ENCODE measurements at places on chromosomes 3 and 15.

GRCh38 chr3:161322781-161323568 is 48.3 kb downstream of the SPTSSB start:
- DNase-seq = no peak

DNA sequence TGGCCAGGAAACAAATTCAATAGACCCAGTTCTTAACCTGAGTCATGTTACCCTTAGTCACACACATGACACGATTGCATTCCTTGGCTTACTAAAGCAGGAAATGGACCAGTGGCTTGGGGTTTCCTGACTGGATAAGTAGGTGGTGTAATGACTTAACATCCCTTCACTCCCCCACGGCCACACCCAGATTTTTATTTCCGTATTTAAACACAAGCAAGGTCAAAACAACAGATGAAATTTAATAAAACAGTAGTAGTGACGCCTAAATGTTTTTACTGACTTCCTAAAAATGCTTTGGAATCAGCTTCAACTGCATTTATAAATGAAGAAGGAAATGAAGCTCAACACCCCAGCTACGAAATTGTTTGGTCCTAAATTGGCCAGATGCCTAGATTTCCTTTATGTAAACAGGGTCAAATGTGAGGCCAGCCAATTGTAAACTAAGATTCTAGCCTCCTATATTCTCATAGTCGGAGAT is 324.3 kb downstream of the CHST2 start:
- DNase-seq = peak; percentile 99

- DNase-seq = no peak
These were observed 34.1 kb upstream of the KLF13 start for GRCh38 chr15:31292391-31293015.

DNA sequence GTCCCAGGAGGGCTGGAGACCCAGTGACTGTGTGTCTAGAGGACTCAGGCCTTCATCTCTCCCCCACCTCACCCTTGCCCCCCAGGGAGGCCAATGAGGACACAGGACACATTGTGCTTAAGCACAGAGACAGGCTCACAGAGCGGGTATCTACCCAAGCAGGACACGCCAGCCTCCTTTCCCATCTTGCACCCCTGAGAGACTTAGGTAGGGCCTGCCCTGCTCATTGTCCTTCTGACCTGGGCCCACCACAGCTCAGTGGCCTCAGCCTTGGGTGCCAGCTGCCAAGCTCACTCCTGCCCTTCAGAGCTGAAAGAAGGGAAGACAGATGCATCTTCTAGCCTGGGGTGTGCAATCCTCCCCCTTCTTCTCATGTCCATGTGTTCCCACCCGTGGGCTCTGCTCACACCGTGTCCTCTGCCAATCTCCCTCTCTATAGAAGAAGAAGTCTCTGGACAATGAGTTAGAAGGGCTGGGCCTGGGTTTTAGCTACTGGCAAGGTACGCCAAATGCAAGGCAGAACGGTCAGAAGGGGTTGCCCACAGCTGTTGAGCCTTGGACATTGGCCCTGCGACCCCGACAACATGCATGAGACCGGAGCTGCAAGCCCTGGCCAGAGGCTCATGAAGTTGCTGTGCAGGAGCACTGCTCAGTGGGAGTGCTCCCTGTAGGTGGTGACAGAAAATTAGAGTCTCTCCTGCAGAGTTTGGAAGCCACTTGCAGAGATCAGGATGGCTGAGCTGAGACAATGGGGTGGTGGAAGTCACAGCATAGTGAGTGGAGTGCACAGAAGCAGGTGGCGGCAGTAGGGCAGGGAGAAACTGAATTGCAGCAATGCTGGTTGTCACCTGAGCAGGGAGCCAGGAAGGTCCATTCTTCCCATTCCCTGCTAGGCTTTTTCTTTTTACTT is 32.8 kb downstream of the ACSBG1 start:
- no peak for DNase-seq

GRCh38 chr3:22392286-22392685 is 641.3 kb upstream of the ZNF385D start:
- DNase-seq = no peak

DNA sequence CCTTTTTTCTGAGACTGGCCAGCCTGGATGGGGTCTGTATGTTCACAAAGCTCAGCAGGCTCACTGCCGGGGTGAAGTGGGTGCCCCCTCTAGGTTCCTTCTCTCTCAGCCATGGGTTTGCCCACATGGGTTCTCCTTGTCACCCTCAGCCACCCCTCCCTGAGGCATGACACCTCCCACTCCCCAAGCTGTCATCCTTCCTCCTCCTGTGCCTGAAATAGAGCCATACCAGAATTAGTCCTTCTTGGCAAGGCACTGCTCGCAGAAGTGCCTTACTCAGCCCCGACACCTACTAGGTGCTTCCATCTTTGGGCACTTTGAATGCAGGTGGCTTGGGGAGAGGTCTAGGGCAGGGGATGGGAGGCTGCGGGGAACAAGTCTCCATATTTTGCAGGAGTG is 62.9 kb upstream of the SEC13 start:
- no peak for DNase-seq

- no peak for DNase-seq
These were observed 1.3 kb upstream of the TNIK start for GRCh38 chr3:171461525-171461917.

DNA sequence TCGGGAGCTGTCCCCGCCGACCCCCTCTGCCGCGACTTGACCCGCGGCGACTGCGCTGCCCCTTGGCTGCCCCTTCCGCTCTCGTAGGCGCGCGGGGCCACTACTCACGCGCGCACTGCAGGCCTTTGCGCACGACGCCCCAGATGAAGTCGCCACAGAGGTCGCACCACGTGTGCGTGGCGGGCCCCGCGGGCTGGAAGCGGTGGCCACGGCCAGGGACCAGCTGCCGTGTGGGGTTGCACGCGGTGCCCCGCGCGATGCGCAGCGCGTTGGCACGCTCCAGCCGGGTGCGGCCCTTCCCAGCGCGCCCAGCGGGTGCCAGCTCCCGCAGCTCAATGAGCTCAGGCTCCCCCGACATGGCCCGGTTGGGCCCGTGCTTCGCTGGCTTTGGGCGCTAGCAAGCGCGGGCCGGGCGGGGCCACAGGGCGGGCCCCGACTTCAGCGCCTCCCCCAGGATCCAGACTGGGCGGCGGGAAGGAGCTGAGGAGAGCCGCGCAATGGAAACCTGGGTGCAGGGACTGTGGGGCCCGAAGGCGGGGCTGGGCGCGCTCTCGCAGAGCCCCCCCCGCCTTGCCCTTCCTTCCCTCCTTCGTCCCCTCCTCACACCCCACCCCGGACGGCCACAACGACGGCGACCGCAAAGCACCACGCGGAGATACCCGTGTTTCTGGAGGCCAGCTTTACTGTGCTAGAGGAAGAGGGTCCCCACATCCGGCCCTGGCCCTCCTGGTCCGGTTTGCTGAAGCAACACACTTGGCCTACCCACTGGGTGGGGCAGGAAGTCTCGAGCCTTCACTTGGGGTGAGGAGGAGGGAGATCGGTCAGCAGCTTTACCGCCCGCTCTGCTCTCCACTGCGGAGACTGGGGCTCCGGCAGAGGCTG is at the start of gene RASSF1:
Gene RASSF1, minus strand, starts transcription at position 389 of the 882 bp plus-strand sequence. Its CDS starts 31 bp downstream, at position 358.
- DNase-seq = peak; percentile 60

DNA sequence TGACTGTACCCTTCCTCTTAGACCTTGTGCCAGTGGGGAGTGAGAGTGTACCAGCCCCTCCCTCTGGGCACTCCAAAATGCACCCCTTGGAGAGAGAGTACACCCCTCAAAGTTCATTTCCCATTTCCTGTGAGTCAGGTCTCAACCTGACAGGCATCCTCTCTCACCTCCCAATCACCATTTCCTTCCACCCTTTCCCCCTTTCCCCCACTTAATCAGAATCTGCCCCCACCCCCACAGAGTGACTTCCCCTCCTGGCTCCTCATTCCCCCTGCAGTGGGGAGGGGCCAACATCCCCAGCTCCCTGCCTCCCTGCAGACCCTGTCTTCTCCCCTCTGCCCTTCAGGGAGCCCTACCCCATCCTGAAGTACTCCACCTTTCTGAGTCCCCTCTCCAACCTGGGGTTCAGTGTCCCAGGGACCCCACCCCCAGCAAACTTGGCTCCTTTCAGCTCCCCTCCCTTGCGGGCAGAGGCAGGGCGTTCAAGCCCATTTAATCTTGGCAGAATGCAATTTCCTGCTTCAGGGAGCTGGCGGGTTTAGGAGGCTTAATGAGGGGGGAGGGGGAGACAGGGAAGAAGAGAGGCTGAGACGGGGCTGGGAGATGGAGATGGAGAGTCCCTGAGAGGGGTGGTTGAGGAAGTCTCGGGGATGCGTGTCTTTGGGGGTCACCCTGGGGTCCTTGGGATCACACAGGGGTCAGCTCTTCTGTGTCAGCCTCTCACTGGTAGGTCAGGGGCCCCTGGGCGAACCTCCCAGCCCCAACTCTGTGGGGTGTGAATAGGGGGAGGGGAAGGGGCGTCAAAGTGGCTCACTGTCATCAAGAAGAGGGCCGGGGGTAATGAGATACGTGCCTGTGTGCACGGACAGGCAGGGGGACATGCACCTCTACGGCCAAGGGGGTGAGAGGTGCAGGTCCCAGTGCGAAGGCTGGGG is 16.6 kb upstream of the SEMA3F start:
- no peak for DNase-seq

DNA sequence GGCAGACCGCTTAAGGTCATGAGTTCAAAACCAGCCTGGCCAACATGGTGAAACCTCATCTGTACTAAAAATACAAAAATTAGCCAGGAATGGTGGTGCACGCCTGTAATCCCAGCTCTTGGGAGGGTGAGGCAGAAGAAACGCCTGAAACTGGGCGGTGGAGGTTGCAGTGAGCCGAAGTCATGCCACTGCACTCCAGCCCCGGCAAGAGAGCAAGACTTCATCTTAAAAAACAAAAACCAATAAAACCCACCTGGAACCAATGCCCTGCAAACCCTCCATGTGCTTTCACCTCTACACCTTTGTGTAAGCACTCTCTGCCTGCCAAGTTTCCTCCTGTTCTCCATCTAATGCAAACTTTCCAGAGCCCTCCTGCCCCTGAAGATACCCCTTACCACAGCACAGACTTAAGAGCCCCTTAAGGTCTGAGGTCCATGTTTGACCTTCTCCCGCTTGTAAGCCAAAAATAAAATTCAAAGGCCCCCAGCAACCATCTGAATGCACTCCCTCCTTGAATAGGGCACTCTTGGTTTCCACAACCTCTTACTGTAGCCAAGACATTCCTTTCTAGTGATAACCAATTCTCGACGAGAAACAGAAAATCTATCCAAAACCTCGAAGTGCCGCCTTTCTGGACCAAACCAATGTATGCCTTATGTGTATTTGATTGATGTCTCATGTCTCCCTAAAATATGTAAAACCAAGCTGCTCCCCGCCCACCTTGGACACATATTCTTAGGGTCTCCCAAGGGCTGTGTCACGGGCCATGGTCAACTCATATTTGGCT is 3.0 kb downstream of the RPL32 start:
- DNase-seq = peak; percentile 21

- DNase-seq = no peak
These were observed 13.3 kb downstream of the CHST13 start for GRCh38 chr3:126537116-126537729.

DNA sequence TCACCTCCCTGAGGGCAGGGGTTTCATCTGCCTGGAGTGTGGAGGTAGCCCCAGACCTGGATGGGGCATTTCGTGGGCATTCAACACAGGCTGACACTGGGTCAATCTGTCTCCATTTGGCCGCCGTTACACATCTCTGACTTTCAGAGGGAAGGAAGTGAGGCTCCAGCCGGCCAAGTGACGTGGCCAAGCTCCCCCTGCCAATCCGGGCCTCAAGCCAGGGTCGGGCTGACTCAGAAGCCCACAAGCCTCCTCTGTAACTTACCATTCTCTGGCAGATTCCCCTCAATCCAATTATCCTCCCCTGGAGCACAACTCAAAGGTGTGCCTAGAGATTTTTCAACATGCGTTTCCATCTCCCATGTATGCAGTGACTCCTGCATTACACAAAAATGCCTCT is 227.6 kb downstream of the KLF13 start:
- peak; percentile 24 for DNase-seq

DNA sequence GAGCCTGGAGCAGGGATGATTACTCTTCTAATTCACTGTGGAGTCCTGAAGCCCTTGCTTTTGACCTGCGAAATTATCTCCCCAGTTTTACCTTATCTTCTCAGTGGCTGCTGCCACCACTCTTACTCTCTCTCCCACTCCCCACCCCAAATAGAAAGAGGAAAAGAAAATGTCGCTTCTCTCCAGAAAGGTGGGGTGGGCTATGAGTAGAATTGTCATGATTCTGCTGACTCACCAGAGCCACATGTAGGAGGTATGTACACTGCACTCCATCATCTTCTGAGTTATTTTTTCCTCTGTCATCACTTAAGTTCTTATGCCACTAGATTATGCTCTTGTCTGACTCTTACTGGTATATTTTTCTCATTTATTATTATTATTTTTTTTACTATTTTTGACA is 43.9 kb upstream of the TMEM158 start:
- no peak for DNase-seq

Data from iris pigment epithelial cell (primary cell).